ENCODE measurements at places on chromosomes 13 and 19.
A peak's percentile ranks its signal among the peaks of the same experiment; 100 is the strongest.

- no peak for DNase-seq
These were observed 23.5 kb upstream of the SLC15A1 start for GRCh38 chr13:98775844-98776598.

DNA sequence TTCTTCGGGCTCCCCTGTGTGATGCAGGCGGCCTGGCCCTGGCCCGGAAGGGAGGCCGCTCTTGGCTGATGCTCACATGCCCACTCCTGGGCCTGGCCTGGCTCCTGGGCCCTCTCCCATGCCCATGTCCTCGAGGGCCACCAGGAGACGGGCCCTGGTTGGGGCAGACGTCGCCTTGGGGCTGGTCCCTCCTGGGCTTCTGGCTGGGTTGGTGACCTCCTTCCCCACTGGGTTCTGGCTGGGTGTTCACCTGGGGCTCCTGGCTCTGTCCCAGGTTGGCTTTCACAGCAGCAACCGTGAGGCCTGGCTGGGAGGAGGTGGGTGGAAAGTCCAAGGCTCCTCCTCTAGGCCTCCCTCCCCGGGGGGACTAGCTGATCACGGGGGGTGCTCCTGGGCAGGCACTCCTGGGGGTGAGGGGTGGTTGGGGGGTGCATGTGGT, 15.5 kb upstream of the SLC7A10 start:
- DNase-seq, result no peak

DNA sequence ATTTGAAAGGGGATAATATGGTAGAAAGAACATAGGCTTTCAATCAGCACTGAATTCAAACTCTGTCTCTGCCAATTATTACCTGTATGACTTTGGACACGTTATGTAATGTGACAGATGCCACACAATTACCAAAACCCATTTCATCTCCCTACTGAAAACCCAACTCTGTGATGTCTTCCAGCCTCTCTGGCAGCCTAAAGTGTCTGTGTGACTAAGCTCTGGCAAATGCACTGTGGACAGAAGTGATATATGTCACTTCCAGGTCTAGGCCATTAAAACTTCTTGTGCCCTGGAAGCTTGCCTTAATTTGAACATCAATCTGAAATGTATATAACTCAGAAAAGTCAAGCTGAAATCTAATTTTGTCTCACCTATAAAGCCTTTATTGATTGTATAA, 552.0 kb downstream of the RFC3 start:
- DNase-seq, result peak; percentile 73

GRCh38 chr19:34181111-34181864, 9.0 kb downstream of the LSM14A start:
- no peak for DNase-seq

DNA sequence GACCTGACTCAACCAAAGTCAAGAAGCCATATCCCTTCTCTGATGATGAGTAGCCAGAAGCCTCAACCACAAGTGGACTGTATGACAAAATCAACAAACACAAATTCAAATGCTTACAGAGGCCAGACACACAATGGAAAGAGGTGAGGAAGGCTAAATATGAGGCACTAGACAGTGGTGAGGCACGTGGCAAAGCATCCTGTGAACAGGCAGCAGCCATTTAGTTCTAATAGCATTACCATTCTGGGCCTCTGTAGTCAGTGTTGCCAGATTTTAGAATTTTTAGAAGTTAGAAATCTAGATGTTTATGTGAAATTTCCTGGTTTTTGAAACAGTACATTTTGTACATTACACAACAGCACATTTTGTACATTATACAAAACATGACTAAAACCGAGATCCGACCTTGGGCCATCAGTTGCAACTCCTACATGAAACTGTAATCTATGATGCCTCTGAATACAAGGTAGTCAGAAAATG, 403.3 kb downstream of the COG6 start:
- no peak for DNase-seq

GRCh38 chr13:98820744-98821371, 68.4 kb upstream of the SLC15A1 start:
- no peak for DNase-seq

GRCh38 chr19:31329819-31330218, 19.4 kb downstream of the TSHZ3 start:
- DNase-seq, result no peak

GRCh38 chr13:50712456-50712855, 131.0 kb downstream of the DLEU7 start:
- DNase-seq, result peak; percentile 95

DNA sequence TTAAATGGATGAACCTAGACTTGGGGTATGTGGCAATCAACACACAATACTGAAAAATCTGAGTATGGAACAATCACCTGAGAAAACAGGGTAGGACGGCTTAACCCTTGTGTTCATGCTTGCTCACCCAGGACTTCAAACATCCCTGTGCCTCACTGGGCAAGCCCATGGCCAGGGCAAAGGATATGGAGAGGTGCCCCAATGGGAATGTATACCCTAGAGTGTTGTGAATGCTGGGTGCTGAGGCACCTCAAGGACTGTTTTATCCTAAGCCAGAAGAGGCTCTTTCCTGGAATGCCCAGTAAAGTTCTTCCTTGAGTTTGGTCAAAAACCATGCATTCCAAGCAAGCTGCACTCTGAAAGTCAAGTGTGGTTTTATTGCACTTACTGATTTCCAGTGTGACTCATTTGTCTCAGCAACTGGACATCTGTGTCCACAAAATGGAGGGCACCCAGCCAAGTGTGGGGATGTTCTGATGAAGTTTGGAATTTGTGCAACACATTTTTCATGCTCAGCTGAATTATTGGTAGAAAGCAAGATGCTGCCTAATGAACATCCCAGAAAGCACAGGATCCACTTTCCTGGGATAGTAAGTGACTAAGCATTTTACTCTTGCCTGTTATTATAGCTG, 531.3 kb downstream of the RFC3 start:
- DNase-seq, result no peak

- DNase-seq, result no peak
These were observed 112.6 kb downstream of the LIG4 start for GRCh38 chr13:108102771-108103170.

DNA sequence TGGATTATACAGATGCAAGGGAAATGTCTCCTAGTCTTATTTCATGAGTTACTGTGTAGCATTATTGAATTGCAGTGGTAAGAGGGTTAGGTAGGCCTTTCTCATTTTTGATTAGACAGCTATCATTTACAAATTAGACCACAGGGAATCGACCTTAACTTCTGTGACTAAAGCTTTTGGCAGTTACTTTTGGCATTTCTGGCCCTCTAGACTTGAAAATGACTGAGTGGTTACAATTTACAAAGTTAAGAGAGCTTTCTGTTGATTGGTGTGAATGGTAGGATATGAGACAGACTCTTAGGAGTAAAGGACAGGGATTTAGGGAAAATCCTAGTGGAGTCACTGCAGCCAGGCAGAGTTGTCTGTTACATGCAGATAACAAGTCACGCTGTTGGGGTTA, 86.1 kb downstream of the GGACT start:
- DNase-seq, result no peak

DNA sequence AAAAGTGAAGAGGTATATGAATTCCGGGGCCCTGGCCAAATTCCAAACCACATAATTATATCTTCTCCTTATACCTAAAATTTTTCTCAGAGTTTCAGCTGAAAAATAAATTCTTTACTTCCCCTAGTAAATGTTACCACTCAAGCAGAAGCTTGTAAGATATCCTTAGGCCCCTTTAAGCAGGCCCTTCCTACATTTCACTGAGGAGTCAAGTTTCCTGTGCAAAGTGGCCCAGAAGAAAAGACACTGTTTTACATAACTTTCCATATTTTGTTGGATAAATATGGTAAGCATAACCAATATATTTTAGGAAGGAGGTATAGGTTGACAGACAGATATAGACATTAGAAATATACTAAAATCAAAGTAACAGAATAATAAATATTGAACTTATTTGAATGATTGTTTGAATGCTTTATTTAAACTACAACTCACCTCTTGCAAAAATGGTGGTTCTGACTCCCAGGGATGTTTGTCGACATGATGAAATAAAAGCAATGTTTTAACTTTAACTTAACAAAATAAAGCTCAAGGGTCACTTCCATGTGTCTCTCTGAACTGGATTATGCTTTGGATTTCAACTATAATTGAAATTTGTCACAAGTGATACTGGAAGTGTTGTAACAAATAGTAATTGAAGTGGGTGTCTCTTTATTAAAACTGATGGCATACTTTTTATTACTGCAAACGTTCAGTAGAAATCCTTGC, 141.2 kb downstream of the SPRY2 start:
- no peak for DNase-seq

DNA sequence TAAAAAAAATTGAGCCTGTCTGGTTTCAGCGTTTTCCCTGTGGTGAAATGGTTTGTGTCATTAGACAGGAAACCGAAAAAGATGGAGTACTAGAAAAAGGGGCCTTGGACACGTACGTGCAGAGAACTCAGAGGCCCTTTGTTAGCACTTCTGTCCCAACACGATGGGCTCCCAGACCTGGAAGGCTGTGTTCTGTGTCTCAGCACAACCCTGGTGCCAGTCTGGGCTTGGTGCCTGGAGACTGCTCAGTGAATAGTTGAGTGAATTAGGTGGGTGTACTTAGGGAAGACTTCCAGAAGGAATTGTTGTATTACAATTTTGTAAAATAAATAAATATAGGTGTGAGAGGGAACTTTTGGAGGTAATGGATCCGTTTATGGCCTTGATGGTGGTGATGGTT, 8.7 kb downstream of the ZNF71 start:
- DNase-seq, result no peak

DNA sequence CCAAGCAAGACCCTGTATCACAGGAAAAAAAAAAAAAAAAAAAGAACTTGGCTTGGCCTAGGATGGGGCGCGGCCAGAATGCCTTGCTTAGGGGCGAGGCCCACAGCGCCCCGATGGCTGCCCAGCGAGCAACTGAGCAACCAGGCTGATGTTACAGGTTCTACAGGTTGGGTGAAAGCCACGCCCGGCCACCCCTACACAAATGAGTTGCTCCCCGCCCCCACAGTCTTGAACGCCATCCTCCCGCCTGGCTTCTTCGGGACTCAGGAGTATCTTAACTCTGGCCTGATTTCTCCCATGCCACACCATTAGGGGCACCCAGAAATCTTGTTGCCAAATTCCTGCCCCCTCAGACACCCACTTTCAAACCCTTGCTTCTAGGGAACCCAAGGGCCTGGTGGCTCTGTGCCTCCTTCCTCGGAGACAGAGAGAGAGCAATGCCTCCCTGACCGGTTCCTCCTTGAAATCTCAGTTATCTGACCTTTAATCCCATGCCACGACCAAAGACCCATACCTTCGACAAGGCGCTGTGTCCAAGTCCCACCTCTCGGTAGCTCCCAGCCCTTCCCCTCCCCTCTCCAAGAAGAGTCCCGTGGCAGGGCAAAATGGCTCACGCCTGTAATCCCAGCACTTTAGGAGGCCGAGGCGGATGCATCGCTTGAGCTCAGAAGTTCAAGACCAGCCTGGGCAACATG, 1.1 kb upstream of the CBLC start:
- no peak for DNase-seq

- no peak for DNase-seq
These were observed 308.6 kb downstream of the HS6ST3 start for GRCh38 chr13:96398486-96398885.

GRCh38 chr19:35404879-35405622, 34.2 kb downstream of the GPR42 start:
- DNase-seq, result no peak

DNA sequence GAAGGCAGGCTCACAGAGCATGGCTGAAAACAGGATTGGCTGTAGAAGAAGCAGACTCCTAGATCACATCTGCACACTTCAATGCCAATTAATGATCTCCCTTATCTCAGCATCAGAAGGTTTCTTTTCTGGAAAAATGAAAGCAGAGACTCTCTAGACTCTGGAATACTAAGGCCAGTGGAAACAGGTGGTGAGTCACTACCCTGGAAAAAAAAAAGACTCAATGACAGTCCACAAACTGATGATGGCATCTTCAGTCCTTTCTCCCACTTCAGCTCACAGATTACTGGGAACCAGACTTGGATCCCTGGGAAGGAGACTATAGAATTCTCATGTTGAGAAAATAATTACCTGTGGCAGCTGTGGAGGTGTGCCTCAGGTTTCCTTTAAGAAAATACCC, 47.5 kb upstream of the MBNL2 start:
- no peak for DNase-seq

- no peak for DNase-seq
These were observed 315.6 kb downstream of the SLITRK5 start for GRCh38 chr13:87986639-87987250.

DNA sequence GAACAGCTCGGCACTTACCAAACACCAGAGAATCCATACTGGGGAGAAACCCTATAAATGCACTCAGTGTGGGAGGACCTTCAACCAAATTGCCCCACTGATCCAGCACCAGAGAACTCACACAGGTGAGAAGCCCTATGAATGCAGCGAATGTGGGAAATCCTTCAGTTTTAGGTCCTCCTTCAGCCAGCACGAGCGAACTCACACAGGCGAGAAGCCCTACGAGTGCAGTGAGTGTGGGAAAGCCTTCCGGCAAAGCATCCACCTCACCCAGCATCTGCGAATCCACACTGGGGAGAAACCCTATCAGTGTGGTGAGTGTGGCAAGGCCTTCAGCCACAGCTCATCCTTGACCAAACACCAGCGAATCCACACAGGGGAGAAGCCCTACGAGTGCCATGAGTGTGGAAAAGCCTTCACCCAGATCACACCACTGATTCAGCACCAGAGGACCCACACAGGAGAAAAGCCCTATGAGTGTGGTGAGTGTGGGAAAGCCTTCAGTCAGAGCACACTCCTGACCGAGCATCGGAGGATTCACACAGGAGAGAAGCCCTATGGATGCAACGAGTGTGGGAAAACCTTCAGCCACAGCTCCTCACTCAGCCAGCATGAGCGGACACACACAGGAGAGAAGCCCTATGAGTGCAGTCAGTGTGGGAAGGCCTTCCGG, 8.3 kb downstream of the ZNF135 start:
- DNase-seq, result no peak

DNA sequence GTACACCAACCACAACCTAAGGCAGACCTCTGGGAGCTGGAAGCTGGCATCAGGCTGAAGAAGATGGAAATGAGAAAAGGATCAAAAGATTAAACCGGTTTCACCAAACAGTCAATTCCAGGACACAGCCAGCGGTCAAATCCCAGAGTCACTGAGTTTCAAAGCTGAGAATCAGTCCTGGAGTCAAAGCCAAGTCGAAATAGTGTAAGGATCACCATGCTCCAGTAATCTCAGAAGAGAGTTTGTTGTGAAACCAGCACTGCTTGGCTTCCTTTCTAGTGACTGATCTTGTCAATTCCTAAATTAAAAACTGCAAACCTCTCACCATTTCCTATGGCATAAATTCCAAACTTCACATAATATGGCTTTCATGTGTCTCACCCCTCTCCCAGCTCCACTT, 198.8 kb downstream of the GPC6 start:
- no peak for DNase-seq

DNA sequence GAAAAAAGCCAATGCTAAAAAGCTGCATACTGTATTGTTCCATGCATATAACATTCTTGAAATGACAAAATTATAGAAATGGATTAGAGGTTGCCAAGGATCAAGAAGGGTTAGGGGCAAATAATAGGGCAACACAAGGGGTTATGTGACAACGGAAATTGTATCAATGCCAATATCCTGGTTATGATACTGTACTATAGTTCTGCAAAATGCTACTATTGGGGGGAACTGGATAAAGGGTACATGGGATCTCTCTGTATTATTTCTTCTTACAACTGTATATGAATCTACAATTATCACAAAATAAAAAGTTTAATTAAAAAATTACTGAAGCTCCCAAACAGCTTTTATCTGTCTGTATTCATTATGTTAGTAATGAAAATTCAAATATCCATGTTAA, 31.9 kb downstream of the LNX2 start:
- no peak for DNase-seq
